ENCODE measurements at places on chromosomes 11 and 22.

DNA sequence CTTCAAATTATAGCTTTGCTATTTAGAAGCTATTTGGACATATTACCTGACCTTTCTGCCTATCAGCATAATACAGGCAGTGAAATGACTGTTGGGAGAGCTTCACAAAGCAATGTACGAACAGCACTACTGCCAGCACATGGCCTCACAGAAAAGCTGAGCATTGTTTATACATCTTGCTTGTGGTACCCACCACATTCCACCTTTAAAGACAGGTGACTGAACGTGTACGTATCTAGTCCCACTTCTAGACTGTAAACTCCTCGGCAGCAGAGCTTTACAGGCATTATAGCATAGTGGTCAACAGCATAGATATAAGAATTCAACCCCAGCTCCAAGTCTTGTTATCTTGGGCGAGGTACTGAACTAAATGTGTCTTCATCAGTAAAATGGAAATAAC is 1.6 kb downstream of the JOSD1 start:
- no peak for DNase-seq

DNA sequence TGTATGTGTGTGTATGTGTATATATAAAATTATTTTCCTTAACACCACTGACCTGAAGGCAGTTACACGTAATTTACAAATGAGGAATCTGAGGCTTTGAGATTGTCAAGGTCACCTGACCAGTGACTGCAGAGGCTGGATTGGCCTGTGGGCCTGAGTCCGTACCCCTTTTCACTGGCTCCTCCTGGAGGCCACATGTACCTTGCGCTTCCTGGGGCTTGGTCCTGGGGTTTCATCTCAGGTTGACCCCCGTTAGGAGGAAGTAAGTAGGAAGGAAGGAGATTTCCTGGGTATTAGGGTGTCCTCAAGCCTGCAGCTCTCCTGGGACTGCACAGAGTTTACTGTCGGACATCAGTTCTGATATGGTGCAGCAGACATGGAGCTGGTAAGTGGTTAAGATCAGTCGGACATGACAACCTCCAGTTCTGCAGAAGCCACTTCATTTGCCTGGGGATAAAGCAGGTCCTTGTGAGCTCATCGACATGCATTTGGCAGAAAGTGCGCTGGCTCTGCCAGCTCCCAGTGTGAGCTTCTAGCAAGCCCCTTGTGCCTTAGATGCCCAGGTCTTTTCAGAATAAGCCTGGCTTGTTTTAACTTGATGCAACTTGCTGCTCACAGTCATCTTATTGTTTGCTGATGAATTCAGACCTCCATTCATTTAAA is 36.6 kb downstream of the ST3GAL4 start:
- DNase-seq = no peak

GRCh38 chr11:78651923-78652842 is 77.5 kb upstream of the NARS2 start:
- no peak for DNase-seq

- no peak for DNase-seq
These were observed 407.3 kb downstream of the TBC1D22A start for GRCh38 chr22:47169801-47170140.
